Osteoblast (primary cell): ENCODE measurements at places on chromosomes 7 and 10. TPM values are rescaled to one million over a fixed set of nuclear protein-coding genes. Genes with fewer than 3 reads are reported as not detected.
A peak's percentile ranks its signal among the peaks of the same experiment; 100 is the strongest.

Gene BNIP3
- total RNA-seq: 53.0 and 112 TPM in 2 replicates

Gene CPA2
- not detected in 2 replicates for total RNA-seq

Gene PRSS37
- total RNA-seq: not detected in 2 replicates

Gene CALCR
- not detected in 2 replicates for total RNA-seq

Gene C7orf57
- total RNA-seq: under 0.01 TPM in 2 replicates

GRCh38 chr10:48805848-48806247, 121.2 kb downstream of the WDFY4 start:
- no peaks in the 10 kb centered on the region for H3K4me1 ChIP-seq
- H3K4me3 ChIP-seq: peak overlapping the region; percentile 55
- DNase-seq: no peak
- no peaks in the 10 kb centered on the region for H3K36me3 ChIP-seq
- H3K27ac ChIP-seq: no peak overlapping the region
- peaks cover 5% of the 10 kb centered on the region for H3K27me3 ChIP-seq

DNA sequence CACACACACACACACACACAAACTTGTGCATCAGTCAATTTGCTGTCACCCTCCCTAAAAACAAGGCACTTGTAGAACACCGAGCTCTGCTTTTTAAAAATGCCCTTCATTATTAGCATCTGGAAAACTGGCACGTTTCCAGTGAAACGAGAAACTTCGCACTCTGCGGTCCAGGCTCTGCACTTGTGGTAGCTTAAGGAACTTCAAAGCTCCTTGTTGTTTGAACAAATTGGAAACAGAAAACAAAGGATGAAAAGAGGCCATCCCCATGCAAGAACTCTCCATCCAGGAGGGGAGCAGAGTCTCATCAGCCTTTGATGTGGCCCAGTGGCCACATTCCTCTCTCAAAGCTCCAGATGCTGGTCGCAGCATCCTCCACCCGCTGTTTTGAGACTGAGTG, 105.1 kb downstream of the C10orf90 start:
- H3K4me3 ChIP-seq: no peak overlapping the region
- H3K36me3 ChIP-seq: no peaks in the 10 kb centered on the region

DNA sequence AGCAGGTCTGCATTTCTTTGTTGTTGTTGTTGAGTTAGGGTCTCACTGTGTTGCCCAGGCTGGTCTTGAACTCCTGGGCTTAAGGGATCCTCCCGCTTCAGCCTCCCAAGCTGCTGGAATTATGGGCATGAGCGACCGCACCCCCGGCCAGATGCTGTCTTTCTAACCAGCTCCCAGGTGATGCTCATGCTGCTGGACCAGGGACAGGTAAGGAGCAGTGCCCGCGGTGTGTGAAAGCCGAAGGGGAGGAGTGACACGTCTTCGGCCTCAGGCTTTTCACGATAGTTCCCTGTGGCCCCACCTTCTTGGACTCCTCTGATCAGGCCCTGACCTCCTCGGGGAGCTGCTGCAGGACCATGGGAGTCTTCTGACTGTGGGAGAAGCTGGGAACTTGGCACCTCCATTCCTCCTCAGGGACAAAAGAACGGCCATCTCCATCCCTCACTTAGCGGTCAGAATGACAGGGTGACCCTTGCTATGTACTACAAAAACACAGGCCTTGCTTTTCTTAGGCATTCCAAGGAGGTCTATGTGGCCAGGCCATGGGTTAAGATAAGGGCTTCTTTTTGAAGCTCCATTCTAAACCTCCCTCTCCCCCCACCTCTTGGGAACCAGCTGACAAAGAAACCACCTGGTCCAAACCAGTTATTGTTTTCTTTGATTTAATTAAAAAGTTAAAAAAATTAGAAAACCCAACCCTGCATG, 5.5 kb downstream of the SFRP5 start:
- no peak overlapping the region for H3K27ac ChIP-seq
- no peaks in the 10 kb centered on the region for H3K4me1 ChIP-seq
- peaks cover 4% of the 10 kb centered on the region for H3K36me3 ChIP-seq
- DNase-seq: peak; percentile 92

GRCh38 chr10:35388197-35388596, 51.9 kb downstream of the CCNY start:
- no peaks in the 10 kb centered on the region for H3K36me3 ChIP-seq
- peaks cover 7% of the 10 kb centered on the region for H3K4me1 ChIP-seq
- DNase-seq: no peak
- no peaks in the 10 kb centered on the region for H3K27me3 ChIP-seq
- no peak overlapping the region for H3K4me3 ChIP-seq

DNA sequence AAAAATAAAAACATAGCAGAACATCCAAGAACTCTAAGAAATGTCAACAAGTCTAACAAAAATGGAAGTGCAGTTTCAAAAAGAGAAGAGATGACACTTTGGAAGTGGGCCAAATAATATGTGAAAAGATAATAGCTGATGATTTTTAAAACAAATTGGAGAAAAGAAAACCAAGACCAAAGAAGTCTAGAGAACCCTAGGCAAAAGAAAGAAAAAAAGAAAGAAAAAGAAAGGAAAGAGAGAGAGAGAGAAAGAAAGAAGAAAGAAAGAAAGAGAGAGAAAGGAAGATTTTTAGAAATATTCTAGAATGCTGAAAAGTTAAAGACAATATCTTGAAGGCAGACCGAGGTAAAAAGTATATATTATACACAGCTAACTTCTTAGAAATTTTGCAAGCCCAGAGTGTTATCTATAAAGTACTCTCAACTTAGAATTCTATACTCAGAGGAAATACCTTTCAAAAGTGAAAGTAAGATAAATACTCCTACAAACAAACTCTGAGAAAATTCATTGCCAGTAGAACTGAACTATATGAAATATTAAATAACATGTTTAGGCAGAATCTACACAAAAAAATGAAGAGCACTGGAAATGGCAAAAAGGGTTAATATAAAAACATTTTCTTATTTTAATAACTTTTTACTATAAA, 138.7 kb upstream of the SMIM30 start:
- no peaks in the 10 kb centered on the region for H3K4me1 ChIP-seq
- no peak for DNase-seq
- no peaks in the 10 kb centered on the region for H3K27me3 ChIP-seq
- H3K4me3 ChIP-seq: peak overlapping the region; percentile 28
